ENCODE measurements at places on chromosomes 2 and 18.

- DNase-seq = no peak
Observed at GRCh38 chr18:51009072-51009471, 20.9 kb upstream of the SMAD4 start.

GRCh38 chr2:69902213-69902922 lies 8.6 kb downstream of the SNRNP27 start:
- no peak for DNase-seq

- no peak for DNase-seq
Observed at GRCh38 chr18:4251873-4252272, 203.2 kb downstream of the DLGAP1 start.

GRCh38 chr2:111702119-111702803 lies 181.7 kb downstream of the ANAPC1 start:
- peak; percentile 19 for DNase-seq

DNA sequence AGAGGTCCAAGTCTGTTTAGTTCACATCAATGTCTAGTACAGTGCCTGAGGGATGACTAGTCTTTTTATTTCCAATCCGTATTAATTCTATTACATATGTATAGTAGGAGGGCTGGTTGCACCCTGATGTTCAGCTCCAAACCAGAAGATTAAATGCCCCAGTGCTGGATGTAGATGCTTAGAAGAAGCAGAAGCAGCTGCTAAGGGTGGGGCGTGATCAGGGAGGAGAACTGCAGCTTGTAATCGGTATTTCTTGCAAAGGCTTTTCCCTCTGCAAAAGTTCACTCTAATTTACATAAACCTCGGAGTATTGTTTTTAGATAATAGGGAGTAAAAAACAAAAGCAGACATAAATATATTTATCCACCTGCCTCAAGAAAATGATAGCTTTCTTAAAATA lies 145.3 kb upstream of the ITGA4 start:
- no peak for DNase-seq

DNA sequence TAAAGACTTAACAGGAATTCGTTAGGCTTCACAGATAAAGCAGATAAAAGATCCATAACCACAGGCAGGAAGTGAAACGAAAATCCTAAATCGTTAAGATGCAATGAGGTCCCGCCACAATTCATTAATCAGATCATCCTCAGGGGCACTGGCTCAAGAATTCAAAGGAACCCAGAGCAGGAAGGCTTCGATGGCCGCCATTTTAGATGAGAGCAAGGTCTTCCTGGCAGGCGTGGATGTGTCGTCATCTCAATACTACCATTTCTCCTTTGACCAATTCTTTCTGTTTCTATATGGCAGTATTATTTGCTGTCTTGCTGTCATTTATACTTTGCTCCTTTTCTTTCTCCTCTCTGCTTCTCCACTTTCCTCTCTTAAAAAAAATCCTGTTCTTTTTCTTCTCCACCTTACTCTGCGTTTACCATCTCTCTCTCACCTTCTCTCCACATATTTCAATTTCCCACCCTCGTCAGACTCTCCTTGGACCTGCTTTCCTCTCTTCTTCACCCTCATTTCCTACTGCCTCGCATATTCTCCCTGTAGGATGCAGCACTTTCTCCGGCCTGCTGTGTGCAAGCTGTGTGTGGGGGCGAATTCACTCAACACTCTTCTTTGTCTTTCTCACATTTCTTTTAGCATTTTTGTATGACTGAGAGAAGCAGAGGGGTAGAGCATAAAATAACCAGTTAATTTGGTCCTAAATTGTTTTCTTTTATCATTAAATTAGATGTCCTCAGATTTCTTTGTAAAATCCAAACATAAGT lies 35.1 kb upstream of the LHCGR start:
- DNase-seq = no peak

DNA sequence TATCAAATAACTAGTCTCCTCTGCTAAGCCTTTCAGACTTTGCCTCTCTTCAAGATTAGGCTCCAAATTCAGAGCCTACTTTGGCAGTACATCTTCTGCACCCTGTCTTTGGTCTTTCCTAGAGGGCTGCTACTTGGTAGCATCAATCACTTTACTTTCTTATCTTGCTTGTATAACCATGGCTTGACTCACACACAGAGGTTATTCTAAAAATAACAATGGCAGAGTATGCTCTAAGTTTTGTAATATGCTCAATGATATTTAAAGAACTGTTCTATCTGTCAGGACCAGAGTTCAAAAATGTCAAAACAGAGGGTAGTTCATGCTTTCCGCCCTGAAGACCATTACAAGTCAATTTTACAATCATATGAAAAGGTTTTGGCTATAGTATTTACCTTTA lies 27.7 kb downstream of the THOC1 start:
- no peak for DNase-seq

- DNase-seq = no peak
Observed at GRCh38 chr18:46252759-46253158, 148.6 kb downstream of the HAUS1 start.

DNA sequence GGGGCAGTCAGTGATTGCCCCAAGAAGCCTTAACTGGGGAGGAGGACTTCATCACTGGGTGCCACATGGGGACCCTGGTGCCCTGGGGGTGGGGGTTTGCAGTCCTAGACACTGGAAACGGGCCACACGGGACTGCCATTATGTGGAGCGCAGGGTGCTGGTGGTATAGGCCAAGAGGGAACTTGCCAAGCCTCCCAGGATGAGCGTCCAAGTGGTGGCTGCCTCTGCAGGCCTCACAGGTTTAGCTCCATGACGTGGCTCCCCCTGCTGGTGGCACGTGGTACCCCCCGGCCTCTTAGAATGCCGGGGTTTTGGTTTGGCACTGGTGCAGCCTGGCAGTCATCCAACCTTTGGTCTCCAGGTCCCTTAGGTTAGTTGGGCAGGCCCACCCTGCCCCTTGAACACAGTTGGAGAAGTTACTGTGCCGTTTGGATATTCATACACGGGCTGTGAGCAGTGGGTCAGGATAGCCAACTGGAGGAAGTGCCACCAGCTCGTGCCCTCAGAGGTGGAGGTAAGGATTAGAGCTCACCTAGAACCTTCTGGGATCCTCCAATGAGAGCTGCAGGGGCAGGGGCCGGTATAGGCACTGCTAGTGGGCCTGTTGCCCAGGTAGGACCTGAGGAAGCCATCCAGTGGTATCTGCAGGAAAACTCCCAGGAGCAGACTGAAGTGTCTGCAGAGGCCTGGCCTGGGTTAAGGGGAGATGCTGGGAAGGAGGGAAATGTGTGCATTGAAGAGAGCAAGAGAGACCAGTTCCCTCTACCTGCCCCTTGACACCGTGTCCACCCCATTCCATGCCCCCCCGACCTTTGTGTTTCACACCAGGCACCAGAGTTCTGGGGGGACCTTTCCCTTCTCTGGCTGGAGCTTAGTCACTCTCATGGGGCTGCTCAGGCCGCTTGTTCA lies 5.7 kb downstream of the PTMA start:
- DNase-seq = peak; percentile 88

DNA sequence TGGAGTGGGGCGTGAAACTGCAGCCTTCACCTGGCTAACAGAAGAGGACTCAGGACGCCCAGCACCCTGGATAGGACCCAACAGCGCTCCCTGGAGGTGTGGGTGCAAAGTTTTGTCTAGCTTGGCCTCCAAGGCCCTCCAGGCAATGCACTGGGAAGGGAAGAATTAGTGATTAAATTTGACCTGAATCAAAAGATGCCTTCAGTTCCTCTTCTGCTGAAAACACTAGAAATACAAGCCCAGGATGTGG lies 779 bp upstream of the TRIB2 start:
- no peak for DNase-seq

DNA sequence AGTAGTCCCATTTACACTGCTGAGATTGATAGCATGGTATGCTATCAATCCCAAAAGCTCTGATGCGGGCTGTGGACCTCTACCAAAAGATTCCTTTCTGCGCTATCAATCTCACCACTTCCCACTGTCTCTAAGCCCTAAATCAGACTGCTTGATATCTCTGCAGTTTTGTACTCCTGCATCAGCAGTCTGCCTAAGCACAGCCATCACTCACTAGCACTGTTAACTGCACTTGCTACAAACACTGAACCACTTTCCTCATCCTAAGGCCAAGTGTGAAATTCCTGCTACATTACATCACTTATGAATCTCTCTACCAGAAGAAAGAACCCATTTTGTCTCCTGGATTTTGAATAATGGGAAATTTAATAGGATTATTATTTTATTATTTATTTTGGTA lies 237.0 kb downstream of the HNMT start:
- DNase-seq = no peak

DNA sequence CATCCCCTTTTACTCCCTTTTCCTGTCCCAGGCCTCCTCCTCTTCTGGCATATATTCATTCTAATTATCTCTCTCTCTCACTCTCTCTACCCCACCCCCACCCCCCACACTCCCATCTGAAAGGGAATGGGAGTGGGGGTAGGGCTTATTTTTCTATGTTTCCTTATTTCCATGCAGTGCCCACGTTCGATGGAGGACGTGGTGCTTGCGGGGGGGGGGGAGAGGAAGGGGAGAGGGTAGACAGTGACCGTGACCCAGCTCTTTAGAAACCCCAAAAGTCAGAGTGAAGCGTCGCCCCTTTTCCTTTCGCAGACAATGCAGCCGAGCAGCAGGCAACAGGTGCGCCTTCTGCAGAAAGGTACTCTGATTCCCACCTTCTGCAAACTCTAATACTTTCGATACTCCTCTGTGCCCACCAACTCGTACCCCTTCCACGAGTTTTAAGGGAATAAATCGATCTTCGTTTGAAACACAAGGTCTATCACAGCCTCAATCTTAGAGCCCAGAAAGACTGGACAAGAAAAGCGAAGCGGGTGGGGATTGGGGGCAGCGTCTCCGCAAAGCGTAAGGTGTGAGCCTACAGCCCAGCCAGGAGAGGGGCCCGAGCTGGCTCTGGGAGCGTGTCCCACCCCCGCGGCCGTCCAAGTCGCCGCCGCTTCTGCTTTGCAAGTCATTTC lies 891 bp upstream of the NR4A2 start:
- no peak for DNase-seq

- no peak for DNase-seq
Observed at GRCh38 chr2:218003981-218004419, 1.2 kb upstream of the TNS1 start.

DNA sequence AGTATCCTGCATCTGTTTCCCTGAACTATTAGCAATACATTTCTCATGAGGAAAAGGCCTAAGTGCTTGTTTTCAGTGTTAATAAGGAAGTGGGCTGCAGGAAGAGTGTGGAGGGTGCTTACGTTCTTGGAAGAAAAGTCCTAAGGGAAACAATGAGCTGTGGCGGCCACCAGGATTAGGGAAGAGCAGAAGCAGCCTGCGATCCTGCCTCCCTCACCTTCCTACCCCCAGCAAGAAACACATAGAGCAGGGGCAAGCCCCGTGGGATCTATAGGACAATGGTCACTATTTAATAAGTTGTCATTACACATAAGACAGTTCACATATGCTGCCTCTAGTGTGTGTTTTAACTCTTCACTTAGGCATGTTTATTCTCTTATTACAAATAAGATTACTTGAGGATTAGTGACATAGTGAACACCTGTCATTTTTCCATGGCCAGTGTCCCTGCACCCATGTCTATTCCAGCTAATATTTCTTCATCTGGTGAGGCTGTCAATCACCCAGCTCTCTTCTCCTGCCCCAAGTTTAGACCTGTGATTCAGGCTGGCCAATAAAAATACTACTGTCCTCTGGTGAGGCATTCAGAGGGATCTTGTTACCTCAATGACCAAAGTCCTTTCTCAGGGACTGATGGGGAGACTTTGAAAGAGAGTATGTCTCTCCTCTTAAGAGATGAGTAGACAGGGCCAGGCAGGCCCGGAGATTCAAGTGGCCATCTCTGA lies 510.9 kb upstream of the CELF4 start:
- no peak for DNase-seq

GRCh38 chr2:8518979-8519668 lies 162.7 kb upstream of the ID2 start:
- no peak for DNase-seq

DNA sequence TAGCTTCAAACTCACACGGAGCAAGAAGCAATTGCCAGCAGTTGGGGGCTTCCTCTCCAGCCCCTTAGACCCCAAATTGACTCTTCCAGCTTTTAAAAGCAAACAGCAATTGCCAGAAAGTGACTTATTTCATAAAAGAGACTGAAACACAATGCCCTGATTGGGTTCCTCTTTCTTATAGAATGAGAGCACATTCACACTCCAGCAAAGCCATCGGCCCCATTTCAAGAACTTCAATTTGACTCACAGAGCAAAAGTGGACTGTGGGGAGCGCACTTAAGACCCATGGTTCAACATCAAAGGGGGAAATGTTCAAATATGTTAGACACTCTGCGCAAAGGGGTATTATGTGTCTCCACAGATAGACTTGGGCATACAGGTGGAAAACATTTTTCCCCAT lies 484.7 kb downstream of the BCL11A start:
- no peak for DNase-seq

DNA sequence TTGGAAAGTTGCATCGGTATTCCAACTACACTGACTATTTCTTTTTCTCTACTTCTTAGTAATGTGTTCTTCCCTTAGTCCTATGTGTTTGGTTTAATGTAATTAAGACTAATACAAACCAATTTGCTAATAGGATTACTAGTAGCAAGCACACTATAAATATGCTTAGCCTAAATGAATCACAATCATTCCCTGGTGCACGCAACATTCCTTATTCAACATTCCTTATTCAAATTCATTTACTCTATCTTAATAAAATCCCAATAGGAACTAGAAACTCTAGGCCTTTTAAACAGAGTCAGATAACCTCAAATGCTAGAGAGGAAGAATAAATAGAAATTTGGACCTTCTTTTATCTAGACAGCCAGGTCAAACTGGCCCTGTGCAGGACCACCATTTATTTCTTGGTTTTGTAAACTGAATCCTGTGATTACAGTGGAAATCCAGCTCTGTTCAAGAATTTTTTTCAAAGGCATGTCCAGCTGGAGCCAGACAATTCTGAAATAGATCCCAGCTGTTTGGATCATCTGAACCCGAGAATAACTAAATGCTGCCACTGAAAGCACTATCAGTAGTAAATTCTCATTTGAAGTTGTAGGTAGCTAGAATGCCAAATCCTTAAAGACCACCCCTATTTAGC lies 103.1 kb downstream of the PPP1R1C start:
- no peak for DNase-seq

DNA sequence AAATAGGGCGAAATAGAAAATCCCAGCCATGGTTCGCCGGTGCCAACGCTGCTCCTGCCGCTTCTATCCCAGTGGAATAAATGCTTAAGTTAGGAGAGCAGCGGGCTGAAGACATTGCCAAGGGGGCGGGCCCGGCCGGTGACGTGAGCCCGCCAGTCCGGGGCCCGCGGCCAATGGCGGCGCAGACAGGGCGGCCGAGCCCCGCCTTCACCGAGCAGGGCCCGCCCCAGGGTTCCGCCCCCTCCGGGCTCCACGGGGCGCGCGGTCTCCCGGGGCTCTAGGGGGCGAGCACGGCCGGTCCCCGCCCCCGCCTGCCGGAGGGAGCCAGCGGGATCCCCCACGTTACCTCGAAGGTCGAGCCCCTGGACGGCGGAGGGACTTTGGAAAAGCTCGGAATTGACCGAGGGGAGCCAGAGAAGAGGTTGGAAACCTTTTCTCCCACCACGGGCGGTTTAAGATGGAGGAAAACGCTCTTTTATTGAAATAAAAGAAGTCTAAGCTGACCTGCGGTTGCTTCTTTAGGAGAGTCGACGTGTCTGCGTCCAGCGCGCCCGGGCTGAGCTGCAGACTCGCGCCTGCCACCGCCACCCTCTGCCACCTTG lies at the start of gene EPHA4:
EPHA4 (minus strand) TSS at position 86 of the 602 bp plus-strand sequence; CDS start at position 30, 56 bp downstream.
- peak; percentile 75 for DNase-seq

- DNase-seq = no peak
Observed at GRCh38 chr2:147149575-147150240, 695.1 kb upstream of the ACVR2A start.

GRCh38 chr18:56315363-56315762 lies 323.0 kb downstream of the TXNL1 start:
- DNase-seq = no peak

Data from stimulated activated CD8-positive, alpha-beta memory T cell treated with anti-CD3 and anti-CD28 coated beads, Interleukin-2, amount 100 ng/mL, for 48 hours (primary cell).